ENCODE measurements at places on chromosomes 2 and 18.

DNA sequence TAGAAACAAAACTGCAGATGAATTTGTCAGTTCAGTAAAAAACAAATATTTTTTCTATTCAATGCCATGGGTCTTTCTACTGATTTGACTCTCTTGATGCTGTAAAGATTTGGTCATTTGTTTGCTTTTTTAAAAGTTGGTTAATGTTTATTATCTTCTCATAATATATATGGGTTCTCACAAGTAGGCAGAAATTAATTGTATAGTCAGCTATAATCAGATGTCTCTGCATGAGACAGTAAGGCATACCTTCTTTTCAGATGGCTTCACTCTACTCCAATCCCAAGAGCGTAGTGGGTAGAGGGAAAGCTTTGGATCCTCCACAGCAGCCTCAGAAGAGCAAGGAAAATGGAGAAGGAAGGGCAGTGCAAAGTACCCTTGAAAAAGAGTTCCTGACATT lies 1202.9 kb upstream of the CELF4 start:
- DNase-seq: no peak

DNA sequence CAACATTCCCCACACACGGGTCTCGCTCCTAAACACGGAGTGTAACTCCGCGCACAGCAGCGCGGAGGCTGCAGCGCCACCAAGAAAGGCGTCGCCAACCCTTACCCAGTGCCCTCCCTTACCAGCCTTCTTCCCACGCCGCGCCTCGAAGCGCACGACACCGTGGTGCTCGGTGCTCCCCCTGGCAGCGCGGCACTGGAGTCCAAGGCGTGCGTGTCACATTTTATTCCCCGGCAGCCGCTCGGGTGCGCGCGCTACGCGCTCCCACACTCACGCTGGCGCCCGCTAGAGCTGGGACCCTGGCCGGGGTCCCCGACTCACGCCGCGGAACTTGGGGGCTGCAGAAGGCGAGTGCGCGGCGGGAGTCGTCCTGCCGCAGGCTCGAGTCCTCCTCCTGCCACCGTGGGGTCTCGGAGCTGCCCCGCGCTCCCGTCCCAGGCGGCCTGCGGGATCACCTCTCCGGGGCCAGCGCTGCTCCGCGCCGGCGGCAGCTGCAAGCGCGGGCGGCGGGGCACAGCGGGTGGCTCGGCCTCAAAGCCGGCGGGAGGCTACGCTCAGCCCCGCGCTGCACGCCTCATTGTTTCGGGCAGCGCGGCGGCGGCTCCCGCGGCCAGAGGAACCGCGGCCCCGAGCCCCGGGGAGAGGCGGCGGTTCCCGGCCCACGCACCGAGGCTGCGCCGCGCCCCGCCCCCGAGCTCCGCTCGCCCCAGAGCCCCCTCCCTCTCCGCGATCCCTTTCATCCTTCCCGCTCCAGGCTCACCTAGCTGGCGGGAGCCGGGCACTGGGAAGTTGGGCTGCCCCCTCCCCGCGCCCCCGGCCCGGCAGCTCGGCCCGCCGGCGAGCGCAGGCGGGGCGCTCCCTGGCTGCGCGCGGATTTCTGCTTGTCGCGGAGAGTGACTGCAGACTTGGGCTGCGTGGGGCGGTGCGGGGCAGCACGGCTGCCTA lies at the start of gene ST6GAL2:
ST6GAL2 (minus strand) TSS at position 197 of the 945 bp plus-strand sequence. CDS start 42,190 bp downstream, outside the sequence.
- peak; percentile 87 for DNase-seq

- no peak for DNase-seq
Observed at GRCh38 chr18:42892181-42892580, 223.3 kb downstream of the RIT2 start.

GRCh38 chr2:1707771-1708418 lies 36.4 kb downstream of the PXDN start:
- peak; percentile 92 for DNase-seq

GRCh38 chr2:240430595-240430994 lies 4.9 kb upstream of the GPC1 start:
- DNase-seq: no peak

DNA sequence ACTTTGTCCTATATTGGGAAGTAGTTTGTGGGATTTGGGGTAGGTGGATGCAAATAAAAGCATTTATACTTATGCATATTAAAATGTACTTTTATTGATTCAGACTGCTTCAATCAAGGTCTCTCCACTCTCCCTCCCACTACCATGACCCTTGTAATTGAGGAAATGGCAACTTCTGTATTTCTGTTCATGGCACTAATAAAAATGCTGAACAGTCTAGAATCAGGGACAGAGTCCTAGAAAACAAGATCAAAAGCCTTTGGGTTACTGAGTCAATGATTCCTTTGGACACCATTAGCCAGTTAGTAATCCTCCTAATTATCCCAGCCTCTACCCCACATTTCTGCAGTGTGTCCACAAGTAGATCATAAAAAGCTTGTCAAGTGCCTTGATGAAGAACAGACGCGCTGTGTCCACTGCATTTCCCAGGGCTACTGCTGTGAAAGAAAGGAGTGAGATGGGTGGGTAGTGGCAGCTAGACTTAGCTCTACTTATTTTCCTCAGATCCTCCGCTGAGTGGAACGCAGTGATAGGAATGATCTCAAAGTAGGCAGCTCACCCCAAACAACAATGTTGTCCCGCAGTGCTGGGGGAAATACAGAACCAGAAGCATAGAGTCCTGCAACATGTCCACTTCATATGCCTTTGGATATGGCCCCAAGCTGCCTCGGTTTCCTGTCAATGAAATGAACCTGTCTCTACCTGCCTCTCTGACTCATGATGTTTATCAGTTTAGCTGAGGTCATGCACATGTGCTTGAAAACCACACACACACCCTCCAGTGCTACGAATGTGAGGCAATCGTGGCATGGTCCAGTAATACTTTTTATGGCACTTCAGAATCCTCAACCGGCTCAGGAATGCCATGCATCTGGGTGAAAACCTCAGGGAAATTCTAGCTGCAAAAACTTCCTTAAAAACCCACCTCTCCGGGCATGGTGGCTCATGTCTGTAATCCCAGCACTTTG lies 115.5 kb downstream of the COL6A3 start:
- DNase-seq: no peak

- DNase-seq: no peak
Observed at GRCh38 chr18:49178321-49178720, 227.6 kb upstream of the SMAD7 start.

GRCh38 chr2:99921903-99922302 lies 220.5 kb downstream of the AFF3 start:
- DNase-seq: no peak

GRCh38 chr2:21627938-21628337 lies 504.2 kb downstream of the TDRD15 start:
- DNase-seq: no peak

DNA sequence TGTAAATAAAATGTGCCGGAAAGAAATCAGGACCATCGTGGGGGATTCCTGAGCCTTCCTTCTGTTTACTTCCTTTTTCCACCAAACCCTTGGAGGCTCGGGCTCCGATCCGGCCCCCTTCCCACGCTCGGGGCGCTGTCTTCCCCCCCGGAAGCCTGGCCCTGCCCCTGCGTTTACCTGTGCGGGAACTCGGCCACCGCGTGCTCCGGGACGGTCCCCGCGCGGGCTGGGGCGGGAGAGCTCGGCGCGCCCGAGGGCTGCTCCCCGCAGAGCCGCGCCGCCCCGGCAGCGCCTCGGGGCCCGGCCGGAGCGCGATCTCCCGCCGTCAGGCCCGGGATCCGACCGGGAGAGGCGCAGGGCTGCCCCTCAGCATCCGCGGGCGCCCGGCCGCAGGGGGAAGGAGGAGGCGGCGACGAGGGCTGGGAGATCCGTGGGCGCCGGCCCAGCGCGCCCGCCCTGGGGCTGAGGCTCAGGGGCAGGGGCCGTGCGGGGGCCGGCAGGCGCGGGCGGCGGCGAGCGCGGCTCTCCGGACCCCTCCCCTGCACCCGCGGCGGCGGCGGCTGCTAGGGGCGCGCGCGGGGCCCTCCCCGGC lies 435 bp downstream of the ADCY3 start:
- peak; percentile 78 for DNase-seq

DNA sequence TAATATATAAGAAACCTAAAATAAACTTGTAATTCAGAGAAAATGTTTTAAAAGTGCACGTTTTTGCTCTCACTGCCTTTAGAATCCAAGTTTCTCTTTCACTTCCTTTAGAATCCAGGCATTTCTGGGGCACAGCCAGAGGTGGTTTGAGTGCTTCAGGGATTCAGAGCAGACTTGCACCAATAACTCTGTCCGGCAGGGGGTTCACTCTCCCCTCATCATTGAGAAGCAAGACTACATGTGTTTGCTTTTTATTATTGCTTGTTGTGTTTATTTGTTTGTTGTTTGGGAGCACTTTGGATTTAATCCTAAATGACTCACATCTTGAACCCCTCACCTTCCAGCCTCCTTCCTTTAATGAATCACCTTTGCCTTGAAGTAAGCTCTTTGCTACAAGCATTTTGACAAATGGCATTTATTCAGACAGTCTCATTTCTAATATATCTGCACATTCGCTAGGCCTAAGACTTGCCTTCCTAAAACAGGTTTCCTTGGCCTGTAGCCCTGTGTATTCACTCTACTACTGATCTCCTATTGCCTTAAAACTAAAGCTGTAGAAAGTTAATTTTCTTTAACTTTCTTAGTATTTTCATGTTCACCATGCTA lies 233.5 kb upstream of the ATP5MC3 start:
- DNase-seq: peak; percentile 72

GRCh38 chr18:39302481-39302880 lies 1736.9 kb upstream of the CELF4 start:
- no peak for DNase-seq

- DNase-seq: no peak
Observed at GRCh38 chr18:13354402-13354801, 135.8 kb downstream of the LDLRAD4 start.

DNA sequence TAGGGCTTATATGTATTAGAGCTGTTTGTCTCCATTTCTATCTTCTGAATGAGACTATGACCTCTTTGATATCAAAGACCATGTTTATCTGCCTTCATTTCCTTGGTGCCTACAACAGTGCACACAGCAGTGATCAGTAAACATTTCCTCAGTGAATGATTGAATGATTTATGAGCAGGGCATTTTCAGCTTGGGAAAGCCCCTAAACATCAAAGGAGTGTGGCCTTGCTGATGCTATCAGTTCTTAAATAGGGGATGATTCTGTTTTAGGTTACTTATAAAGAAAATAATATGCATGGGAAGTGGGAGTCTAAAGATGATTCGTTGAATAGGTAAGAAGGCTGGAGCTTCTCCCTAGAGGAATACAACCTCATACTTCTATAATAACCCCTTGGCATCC lies 425.3 kb downstream of the ZNF521 start:
- no peak for DNase-seq

GRCh38 chr18:21686282-21687105 lies 18.1 kb downstream of the ABHD3 start:
- no peak for DNase-seq

DNA sequence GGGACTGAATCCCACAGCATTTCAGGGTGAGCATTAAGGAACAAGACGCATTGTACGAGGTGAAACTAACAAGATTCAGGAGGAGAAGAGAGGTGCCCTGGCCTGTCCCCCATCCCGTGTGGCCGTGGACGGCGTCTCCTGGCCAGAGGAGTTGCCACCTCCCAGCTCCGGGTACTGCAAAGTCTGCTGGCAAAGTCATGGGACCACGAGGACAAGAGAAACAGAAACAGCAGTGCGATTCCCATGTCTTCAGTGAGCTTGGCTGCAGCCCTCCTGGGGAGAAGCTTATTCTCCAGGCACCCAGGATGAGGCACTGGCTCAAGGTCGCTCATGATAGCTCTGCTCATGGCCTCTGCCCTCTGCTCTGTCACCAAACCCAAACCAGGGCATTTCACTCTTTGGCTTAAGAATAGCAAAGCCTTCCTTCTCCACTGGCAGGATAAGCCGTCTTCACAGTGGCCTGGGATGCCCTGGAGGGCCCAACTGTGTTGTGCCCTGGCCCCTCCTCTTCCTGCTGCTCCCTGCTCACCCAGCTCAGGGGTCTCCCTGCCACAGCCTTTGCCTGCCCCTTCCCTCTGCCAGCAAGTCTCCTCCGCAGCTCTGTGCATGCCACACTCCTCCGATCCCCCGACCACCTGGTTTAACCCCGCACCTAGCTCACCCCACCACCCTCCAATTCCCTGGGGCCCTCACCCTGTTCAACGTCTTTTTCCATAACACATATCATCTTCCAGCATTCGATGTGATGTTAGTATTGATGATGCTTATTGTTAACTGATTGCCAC lies 144.8 kb downstream of the PXDN start:
- DNase-seq: no peak

DNA sequence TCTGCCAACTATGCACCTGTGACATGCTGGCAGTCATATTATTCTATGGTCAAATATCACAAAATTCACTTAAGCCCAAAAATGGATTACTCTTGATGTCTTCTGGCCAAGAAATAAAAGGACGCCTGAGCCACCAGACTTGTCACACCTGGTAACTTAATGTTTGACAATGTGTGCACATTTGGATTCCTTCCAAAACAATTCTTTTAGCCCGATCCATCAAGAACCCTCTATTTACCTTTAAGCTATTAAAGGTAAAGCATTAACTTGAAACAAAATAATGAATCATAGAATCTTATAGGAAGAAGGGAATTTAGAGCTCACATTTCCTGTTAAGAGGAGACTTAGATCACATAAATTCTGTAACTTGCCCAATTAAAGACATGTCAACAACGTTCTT lies 46.5 kb upstream of the NFU1 start:
- no peak for DNase-seq

GRCh38 chr2:62474176-62474575 lies 31.8 kb downstream of the TMEM17 start:
- no peak for DNase-seq

DNA sequence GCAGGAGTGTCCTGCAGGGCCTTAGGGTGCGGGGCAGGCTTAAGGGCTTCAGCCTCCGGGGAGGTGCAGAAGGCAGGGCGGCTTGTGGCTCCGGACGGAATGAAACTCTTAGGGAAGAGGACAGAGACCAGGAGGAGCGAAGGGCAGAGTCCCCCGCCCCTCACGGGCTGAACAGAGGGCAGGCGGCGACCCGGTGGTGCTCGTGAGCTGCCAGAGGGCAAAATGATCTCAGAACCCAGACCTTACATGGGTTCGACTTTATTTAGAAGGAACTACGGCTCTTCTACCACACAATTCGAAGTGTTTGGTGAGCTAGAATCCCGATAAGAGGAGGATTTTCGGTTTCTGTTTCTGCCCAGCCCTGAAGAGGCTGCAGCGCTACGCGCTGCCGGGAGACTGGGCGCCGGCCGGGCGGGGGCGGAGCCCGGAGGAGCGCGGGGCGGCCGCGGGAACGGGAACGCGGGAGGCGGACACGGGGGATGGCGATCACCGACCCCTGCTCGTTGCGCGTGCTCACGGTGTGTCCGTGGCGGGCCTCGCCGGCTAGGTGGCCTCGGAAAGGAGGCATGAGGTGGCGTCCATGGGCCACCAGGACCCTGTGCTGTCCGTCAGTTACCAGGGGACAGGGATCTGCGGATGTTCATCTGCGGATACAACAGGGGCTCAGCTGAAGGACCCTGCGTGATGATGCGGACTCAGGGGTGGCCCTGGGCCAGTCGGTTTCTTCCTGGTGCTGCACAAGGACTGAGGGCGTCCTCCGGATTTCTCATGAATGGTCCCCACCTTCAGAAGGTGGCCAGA lies 4.2 kb upstream of the SP100 start:
- peak; percentile 66 for DNase-seq

- DNase-seq: no peak
Observed at GRCh38 chr18:50607378-50607926, 47.6 kb downstream of the MAPK4 start.

GRCh38 chr2:77391119-77391518 lies 131.1 kb downstream of the LRRTM4 start:
- DNase-seq: no peak
